ENCODE measurements at places on chromosomes 3 and 15.

DNA sequence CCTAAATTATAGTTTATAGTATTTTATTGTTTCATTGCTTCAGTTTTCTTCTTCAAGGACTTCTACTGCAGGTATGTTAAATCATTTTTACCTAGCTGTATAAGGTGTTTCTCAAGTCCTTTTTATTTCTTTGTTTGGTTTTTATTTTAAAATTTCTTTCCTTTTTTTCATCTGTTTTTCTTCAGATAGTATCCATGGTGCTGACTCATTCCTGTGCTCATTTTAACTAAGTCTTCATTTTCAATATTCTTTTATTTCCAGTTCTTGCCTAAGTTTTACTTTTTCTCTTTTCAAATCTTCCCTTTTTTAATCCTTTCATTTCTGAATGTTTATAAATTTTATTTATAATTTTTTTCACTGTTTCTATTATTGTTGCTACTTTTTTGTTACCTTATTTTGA lies 42.3 kb upstream of the STIMATE start:
- DNase-seq = no peak

DNA sequence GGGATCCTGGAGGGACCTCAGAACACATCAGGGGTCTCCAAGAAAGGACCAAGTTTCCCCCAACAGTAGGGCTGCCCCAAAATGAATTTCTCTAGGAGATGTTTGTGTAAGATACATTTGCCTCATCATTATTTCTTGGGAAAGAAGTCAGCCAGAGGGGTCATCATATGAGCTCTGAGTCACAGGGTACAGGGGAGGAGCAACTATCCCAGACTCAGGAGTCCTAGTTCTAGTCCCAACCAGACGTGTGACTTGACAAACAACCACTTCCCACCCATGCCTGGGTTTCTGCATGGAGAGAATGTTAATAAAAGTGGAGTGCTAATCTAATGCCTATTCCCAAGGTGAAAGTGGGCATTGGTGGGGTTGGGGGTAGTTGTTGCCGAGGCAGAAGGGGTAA lies 144.1 kb downstream of the ALDH1A2 start:
- no peak for DNase-seq

- DNase-seq = no peak
Observed at GRCh38 chr3:141233457-141234161, 2.0 kb downstream of the PXYLP1 start.

GRCh38 chr3:13891492-13892073 lies 11.7 kb upstream of the WNT7A start:
- no peak for DNase-seq

DNA sequence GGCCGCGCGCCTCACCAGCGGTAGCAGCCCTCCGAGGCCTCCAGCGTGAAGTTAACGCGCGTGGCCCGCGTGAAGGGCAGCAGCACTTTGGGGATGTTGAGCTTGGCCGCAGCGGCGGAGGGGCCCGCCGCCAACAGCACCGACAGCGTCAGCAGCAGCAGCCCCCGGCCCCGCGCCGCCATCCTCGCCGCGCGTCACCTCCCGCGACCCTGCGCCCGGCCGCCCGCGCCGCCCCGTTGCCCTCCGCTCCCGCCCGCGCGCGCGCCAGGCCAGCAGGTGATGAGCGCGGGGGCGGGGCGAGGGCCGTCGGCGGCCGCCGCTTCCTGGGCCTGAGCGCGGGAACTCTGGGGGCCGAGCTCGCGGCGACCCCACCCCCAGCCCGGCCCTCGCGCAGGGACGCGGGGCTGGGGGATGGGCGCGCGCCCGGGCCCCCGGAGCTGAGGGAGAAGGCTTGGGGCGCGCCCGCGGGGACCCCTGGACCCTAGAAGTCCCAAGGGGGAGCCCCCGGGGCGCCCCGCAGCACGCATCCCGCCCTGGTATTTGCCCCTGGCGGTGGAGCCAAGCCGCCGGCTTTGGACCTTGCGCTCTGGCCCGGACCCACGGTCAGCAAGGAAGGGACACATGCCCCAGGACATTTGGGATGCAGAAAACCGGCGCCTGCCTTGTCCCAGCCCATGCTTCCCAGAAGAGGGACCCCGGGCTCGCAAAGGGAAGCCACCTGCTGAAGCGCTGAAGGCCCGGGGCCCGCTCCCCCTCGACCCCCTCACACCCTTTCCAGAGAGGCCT lies at the start of gene NUP210:
Gene NUP210, minus strand, starts transcription at position 278 of the 786 bp plus-strand sequence. Its CDS starts 96 bp downstream, at position 182.
- DNase-seq = no peak

Measured in NCI-H1417 treated with DMSO at 0.1 percent for 48 hours (cell line).